ENCODE measurements at places on chromosomes 16 and 17. TPM values are rescaled to one million over a fixed set of nuclear protein-coding genes. Genes with fewer than 3 reads are reported as not detected.

DNA sequence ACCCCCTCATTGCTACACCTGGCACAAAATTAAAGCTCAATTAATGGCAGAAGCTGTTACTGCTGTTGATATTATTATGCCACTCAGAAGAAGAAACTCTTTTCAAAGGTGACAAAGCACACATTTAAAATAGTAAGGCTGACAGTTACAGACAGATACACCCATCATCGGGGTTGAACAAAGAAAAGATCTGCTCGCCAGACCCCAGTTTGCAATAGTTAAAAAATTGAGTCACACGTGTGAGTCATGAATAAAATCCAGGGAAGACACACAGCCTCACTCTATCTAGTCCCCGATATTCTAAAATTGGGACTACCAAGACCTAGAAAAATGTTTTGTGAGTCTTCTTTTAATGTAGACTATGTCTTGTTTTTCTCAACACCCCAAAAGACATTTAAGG, 330.0 kb upstream of the SOX9 start:
- no peaks in the 10 kb centered on the region for H3K4me1 ChIP-seq
- H3K27ac ChIP-seq: no peak overlapping the region
- no peak for DNase-seq
- no peaks in the 10 kb centered on the region for H3K27me3 ChIP-seq
- H3K36me3 ChIP-seq: no peaks in the 10 kb centered on the region

The MRC2 gene
- polyA plus RNA-seq: 213 TPM

DNA sequence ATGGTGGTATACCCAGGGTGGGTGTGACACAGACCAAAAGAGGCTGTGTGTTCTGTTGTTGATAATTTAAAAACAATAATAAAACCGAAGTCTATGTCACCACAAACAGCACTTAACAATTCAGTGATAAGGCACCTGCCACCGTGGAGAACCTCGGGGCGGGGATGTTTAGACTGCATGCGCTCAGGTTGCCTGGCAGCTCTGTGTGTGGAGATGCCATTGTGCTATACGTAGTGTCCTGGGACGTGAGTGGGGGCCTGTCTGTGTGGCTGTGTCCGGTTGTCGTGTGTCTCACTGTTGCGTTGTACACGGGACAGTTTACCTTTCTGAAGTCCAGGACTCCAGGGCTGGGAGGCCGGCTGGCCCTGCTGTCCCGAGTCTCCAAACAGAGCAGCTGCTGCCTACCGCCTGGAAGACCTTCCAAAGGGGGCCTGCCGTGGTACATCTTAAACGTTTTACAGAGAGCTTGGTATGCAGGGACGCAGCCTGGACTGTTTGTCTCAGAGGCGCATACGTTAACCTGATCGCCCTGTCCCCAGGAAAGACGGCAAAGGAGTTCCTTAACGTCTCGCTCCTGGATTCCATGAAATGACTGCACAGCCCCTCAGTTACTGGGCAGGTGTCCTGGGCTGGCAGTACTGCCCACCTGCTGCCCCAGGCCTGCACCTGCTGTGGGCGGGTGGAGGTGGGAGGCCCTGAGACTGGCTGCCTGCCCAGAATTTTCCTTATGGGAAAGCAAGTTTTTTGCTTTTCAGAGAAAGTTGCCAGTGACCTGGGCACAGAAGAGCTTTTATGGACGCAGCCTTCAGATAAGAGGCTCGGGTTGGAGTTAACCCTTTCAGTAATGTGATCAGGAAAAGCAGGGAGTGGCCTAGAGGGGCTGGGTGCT, 19.0 kb downstream of the SPIRE2 start:
- H3K4me3 ChIP-seq: no peak overlapping the region
- no peak for DNase-seq
- H3K27me3 ChIP-seq: no peaks in the 10 kb centered on the region
- H3K27ac ChIP-seq: no peak overlapping the region
- peaks cover 12% of the 10 kb centered on the region for H3K4me1 ChIP-seq

DNA sequence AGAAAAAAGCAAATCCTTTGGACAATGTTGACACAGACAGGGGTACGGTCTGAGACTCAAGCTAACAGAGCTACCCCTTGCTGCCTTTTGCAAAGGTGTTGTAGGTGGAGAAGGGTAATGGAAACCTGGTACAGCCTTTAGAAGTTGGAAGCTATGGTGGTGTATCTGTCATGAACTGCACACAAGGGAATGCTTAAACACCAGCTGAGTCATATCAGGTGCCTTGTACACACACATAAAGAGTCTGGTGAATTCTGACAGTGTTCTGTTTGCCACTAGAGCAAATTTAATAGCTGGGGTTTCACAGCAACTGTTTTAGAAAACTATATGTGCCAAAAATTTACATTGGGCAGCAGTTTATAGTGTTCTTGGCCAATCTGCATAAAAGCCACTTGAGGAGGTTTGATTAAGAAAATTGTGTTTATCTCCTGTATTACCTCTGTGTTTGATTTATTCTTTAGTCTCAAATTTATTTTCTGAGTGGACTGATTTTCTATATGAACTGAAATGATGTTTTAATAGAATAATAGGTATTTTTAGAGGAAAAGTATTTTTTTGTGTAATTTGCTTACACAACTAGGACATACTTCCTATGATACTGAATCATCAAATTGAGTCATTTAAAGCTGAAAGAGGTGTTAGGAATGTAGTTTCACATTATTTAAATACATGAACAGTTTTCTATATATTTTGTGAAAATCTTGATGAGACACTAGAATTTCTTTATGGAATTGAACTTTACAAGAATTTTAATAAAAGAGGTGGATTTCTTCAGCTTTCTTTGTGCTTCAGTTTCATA, 136.9 kb downstream of the MAP2K6 start:
- peaks cover 3% of the 10 kb centered on the region for H3K36me3 ChIP-seq
- H3K27me3 ChIP-seq: no peaks in the 10 kb centered on the region
- H3K4me1 ChIP-seq: no peaks in the 10 kb centered on the region
- no peak for DNase-seq
- no peak overlapping the region for H3K27ac ChIP-seq

DNA sequence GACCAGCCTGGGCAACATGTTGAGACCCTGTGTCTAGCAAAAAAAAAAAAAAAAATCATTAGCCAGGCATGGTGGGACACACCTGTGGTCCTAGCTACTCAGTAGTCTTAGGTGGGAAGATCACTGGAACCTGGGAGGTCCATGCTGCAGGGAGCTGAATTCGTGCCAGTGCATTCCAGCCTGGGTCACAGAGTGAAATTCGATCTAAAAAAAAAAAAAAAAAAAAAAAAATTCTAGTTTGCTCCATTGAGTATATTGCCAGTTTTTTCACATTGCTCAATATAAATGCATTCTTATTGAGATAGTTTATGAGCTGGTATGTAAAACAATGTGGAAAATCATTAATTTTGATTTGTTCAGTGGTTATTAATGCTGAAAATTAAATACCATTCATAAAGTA, 52.0 kb downstream of the ABHD15 start:
- no peak for DNase-seq
- H3K36me3 ChIP-seq: peaks cover 18% of the 10 kb centered on the region
- H3K4me3 ChIP-seq: no peak overlapping the region
- no peak overlapping the region for H3K27ac ChIP-seq
- H3K27me3 ChIP-seq: no peaks in the 10 kb centered on the region

DNA sequence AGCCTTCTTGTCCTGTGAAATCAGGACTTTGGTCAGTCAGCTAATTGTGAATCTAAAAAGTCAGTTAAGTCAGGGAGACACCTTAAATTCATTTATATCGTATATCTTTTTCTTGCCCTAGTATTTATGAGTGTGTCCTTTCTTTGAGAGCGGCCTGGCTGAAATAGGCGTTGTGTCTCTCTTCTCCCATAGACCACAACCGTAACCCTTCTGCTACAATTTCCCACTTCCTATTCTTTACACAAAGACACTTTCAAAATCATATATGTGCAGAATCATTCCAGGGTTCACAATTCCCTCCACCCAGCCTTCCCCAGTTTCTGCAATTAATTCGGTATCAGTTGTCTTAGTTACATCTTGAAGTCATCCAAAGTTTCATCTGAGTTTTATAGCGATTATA, 14.0 kb upstream of the COTL1 start:
- no peaks in the 10 kb centered on the region for H3K27me3 ChIP-seq
- no peak overlapping the region for H3K4me3 ChIP-seq
- DNase-seq: no peak

The IL34 gene
- 0.18 TPM for polyA plus RNA-seq

The PLA2G10 gene
- polyA plus RNA-seq: not detected

The CDH5 gene
- not detected for polyA plus RNA-seq

- no peaks in the 10 kb centered on the region for H3K27me3 ChIP-seq
- H3K4me1 ChIP-seq: peaks cover 26% of the 10 kb centered on the region
- H3K27ac ChIP-seq: no peak overlapping the region
- H3K4me3 ChIP-seq: no peak overlapping the region
- no peak for DNase-seq
Observed at GRCh38 chr17:50270435-50271362, 3.6 kb upstream of the TMEM92 start.

The CPNE7 gene
- 3.9 TPM for polyA plus RNA-seq
